ENCODE measurements at places on chromosomes 7 and 10.

GRCh38 chr10:101237982-101238731 is 8.9 kb upstream of the LBX1 start:
- DNase-seq, result no peak

DNA sequence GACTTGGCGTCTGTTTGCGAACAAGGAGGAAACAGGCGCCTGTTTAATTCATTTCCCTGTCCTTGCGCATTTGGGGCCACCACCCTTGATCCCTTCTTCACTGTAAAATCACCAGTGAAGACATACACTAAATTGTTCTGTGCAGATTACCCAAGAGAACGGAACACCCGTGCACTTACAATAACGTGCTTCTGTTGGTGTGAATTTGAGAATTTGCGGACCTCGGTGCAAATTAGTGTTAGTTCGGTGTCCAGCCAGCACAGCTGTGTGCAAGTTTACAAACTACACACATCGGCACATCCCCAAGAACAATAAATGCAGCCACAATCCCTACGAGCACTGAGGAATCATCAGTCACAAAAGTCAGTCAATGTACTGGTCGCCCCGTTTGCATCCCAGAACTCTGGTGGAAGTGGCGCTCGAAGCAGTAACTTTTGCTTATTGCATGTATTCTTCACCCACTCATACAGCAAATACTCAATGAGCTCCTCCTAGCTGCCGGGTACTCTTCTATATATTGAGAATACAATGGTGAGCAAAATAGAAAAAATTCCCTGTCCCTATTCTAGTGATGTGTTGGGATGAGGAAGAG is 786 bp upstream of the CNOT4 start:
- no peak for DNase-seq

DNA sequence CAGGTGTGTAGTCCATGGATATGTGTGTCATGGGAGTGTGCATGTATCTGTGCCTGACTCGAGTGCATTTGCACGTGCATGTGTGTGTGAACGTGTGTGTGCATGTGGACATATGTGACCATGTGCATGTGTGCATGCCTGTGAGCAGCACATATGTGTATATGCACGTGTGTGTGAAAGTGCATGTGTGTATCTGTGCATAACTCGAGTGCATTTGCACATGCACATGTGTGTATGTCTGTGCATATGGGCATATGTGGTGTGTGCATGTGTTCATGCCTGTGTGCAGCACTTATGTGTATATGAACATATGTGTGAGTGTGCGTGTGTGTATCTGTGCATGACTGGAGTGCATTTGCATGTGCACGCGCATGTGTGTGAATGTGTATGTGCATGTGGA is 35.2 kb upstream of the GNA12 start:
- DNase-seq, result no peak

- DNase-seq, result no peak
Measured at GRCh38 chr7:91468256-91468655, 204.0 kb downstream of the FZD1 start.

DNA sequence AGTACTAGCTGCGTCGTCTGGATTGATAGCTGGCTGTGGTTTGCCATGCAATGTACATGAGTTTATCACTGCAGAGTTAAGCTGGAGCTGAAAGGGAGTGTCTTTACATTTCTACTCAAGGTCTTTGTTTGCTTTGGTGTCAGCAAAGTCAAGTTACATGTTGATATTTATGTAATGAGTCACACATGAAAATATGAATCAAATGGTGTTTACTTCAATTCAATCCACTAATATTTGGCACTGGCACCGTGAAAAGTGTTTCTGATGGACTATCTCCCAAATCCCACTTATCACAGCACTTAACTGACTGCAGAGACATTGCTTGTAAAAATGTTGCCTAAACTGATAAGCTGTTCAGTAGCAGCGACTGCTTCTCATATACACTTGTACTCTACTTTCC is 395.9 kb downstream of the TFEC start:
- no peak for DNase-seq

GRCh38 chr7:140551355-140552239 is 72.3 kb upstream of the MKRN1 start:
- no peak for DNase-seq

GRCh38 chr7:142788303-142789289 is 17.8 kb downstream of the PRSS2 start:
- DNase-seq, result no peak

- no peak for DNase-seq
Measured at GRCh38 chr10:77409697-77410471, 227.7 kb downstream of the KCNMA1 start.

DNA sequence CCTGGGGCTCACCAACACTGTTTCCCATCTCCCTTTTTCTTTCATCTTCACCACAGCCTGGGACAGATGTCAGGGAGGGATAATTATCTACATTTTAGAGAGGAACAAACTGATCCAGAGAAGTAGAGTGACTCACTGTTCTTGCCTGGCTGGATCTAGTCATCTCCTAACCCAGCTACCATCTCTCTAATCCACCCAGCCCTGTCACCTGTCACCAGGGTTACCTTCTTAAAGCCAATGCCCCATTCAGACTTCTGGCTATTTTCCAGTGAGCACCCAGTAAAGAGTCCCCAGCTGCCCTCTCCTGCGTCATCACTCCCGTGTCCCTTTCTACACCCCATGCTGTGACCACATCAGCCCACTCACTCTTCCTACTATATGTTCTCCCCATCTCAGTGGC is 68.4 kb upstream of the DUSP5 start:
- DNase-seq, result no peak

Measured in GM12892 (cell line).